Activated CD8-positive, alpha-beta memory T cell treated with anti-CD3 and anti-CD28 coated beads for 4 hours (primary cell): ENCODE measurements at places on chromosomes 6 and 20.

DNA sequence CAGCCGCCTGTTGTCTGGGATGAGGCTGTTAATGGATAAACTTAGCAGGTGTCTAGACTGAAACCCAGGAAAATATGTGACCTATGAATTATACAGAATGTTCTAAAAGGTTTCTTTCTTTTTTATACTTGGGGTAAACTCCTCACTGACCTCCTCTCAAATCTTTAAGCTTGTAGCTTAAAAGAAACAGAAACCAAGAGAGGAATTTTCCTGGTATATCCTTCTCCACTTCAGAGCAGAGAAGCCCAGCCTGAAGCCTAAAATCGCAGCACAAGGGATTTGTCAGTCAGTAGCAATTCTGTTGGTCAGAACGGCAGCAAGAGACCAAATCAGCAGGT is 99.4 kb upstream of the RIPOR2 start:
- DNase-seq, result no peak

GRCh38 chr20:63568986-63569949 is 4.8 kb downstream of the HELZ2 start:
- DNase-seq, result no peak

DNA sequence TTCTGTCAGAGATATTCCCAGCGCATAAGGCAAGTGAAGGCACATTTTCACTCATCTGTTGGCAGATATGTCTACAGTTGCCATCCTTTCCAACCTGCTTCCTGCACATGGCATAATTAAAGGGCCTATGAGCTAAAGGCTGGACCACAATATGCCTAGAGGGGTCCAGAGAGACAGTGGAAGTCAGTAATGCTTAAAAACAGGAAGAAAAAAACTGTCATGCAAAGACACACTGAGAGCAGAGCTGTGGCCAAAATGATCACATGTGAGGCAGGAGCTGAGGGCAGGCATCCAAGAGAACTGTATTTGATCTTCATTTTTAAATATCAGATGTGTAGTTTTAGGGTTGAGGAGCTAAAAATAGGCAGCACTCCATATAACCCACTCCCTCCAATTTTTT is 125.0 kb upstream of the BACH2 start:
- no peak for DNase-seq

GRCh38 chr6:148144917-148145521 is 197.6 kb upstream of the SASH1 start:
- no peak for DNase-seq

DNA sequence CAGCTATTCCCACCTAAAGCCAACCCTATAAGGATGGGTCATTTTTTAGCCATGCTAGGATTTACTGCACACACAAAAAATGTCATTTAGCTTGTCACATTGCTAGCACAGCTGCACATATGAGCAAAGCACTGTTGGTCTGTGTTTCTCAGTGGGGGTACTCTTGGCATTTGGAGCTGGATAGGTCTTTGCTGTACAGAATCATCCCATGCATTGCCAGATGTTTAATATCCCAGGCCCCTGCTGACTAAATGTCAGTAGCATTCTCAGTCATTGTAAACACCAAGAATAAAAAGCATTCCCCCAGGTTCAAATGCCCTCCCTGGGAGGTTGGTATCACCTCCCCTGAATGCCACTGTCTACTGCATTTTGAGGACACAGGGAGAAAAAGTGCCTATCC is 14.6 kb upstream of the LTV1 start:
- DNase-seq, result no peak

GRCh38 chr6:146914489-146915483 is 289.4 kb upstream of the STXBP5 start:
- no peak for DNase-seq

- no peak for DNase-seq
Measured at GRCh38 chr6:88183471-88183870, 17.3 kb upstream of the CNR1 start.

GRCh38 chr6:12012558-12013306 is 620 bp downstream of the HIVEP1 start:
- peak; percentile 35 for DNase-seq

GRCh38 chr20:63701051-63701328 is 4.5 kb downstream of the TNFRSF6B start:
- DNase-seq, result no peak

- peak; percentile 20 for DNase-seq
Measured at GRCh38 chr6:138692058-138692977, 81.3 kb upstream of the CCDC28A start.

DNA sequence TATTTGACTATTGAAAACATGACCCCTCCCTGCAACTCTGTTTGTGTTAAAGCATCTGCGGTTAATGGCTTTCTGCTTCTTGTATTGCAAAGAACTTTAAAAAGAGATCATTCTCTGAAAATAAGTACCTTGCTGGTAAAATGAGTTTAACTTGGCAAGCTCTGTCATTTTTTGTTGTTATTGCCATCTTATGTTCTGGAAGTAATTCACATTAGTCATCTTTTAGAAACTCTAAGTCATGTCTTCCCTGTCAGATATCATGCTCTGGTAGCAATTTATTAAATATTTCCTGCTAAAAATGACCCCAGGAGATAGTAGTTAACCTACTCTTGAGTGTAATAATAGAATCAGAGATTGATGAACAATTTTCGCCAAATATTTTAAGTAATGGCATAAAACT is 890.6 kb downstream of the KIF16B start:
- DNase-seq, result no peak

GRCh38 chr6:167850782-167851181 is 24.1 kb downstream of the AFDN start:
- no peak for DNase-seq

DNA sequence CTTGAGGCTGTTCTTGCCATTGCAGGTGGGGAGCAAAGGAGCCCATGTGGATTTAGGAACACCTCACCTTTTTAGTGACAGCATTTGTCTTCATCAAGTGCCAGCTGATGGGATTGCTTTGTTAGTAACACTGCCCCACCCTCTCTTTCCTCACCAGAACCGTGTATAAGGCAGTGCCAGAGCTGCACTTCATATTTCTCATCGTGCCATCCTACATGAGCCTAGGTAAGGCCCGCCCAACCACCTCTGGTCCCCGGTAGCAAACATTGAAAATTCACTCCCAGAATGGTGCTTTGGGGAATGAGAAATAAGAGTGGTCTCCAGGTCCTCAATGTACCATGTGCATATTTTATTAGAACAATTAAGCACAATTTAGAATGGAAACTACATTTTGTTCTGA is 22.7 kb downstream of the CFAP61 start:
- DNase-seq, result no peak

DNA sequence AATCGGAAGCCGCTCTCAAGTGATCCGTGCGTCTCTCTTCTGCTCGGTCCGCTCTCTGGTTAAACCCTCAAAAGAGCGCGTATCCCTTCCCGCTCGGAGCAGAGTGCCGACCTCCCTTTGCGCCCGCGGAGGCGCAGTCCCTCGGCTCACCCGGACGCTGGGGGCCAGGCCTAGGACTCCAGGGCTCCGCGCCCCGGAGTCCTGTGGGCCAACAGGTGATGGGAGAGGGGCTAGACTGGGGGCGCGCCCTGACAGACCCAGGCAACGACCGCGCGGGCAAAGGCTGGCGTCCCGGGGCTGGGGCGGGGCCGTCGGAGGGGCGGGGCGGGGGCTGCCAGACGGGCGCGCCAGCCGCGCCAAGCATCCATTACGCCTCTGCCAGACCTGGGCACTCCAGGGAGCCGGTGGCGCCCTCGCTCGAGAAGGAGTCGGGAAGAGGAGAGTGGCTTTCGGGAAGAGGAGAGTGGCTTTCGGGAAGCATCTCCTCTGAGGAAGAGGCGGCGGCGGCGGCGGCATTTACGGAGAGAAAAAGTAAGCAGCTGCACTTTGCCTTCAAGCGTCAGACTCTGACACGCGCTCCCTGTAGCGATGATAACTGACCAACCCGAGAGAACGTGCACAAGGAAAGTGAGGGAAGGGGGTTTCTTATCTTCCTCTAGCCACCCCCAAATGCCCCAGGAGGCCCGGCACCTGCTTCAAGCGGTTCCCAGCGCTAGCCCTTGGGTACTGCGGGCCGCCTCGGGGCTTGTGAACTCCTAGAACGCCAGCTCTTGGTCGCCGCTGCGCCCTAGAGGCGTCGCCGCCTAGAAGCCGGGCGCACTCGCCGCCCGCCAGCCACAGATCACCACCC is 2.6 kb downstream of the EPHA7 start:
- no peak for DNase-seq

- no peak for DNase-seq
Measured at GRCh38 chr6:7106215-7106751, 1.5 kb upstream of the RREB1 start.

DNA sequence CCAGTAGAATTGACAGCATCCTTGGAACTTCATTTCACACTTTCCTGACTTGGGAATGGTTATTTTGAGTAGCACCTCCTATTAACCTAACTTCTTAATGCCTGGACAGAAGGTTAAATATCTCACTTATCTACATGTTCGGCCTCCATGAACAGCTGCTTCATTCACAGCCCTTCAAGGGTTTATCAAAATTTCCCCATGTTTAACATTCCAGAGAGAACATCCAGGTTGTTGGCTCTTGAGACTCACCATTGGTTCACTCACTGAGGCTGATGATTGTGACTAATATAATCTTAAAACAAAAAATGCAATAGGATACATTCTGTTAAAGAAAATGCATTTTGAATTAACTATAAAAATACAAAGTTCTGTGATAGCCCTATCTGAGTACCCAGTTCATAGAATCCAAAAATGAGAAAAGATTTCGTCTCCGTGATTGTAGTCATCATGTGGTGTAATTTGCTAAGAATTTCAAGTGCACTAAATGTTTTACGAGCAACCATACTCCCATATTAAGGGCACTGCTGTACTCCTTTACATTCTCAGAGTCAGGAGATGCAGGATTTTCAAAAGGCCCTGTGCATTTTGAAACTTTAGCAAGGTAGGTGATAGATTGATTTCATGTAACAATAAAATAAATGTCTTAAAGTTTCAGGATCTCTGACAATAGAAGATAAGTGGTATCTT is 260.6 kb upstream of the TAB2 start:
- no peak for DNase-seq

DNA sequence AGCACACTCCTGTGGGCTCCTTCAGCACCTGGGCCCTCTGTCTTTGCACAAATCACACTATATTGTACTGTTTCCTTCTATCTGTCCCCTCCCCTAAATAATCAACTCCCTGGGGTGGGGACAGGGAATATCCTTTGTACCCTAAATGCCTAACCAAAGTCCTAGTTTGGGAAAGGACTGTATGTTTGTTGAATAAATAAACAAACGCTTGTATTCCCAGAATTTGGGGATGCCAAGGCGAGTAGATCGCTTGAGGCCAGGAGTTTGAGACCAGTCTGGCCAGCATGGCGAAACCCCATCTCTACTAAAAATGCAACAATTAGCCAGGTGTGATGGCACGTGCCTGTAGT is 322.7 kb downstream of the SYNE1 start:
- DNase-seq, result no peak

DNA sequence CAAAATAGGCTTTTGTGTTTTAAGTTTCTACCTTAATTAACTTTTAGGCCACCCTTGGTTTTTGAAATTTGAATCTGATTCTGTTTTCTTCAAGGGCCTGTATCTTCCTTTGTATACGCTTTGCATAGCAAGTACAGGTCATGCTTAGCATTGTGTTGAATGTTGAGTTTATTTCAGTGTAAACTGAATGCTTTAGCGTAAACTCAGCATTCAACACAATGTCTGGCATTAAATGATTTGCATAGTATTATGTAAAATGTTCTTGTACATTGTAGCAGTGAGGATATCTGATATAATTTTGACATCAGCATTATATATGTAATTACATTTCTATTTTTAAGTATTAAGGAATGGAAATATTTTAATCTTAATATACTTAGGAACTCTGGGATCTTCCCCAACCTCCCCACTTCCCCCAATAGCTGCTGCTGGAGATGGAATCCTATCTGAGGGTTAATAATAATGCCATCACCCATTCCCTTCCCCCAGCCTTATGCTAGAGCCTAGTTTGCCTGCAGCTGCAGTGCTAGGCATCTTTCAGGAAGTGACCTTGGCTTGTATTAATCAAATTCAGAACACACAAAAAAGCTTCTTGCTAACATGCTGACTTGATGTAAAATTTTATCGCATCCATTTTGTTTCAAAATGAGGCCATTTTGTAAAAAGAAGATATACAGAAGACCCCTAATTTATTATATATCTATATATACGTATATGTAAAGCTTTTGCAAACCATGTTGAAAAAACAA is 73.1 kb downstream of the NCOA3 start:
- no peak for DNase-seq

GRCh38 chr20:59731376-59731775 is 127.0 kb downstream of the PHACTR3 start:
- no peak for DNase-seq

GRCh38 chr6:293193-294174 is 1.2 kb downstream of the DUSP22 start:
- DNase-seq, result peak; percentile 44

- no peak for DNase-seq
Measured at GRCh38 chr6:56366141-56366852, 118.9 kb upstream of the COL21A1 start.

GRCh38 chr6:126907312-126907711 is 211.2 kb upstream of the RSPO3 start:
- DNase-seq, result no peak

DNA sequence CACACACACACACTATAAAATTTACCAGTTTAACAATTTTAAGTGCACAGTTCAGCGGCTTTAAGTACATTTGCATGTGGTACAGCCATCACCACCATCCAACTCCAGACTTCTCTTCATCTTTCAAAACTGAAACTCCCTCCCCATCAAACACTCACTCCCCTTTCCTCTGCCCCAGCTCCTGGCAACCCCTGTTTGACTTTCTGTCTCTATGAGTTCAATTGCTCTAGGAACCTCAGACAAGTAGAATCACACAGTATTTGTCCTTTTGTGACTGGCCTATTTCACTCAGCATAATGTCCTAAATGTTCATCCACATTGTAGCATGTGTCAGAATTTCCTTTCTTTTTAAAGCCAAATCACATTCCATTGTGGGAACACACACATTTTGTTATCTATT is 302.8 kb upstream of the FOXQ1 start:
- no peak for DNase-seq

- no peak for DNase-seq
Measured at GRCh38 chr6:51608932-51609331, 478.5 kb downstream of the PKHD1 start.

GRCh38 chr6:132190815-132191175 is 210.5 kb downstream of the MOXD1 start:
- no peak for DNase-seq

- peak; percentile 18 for DNase-seq
Measured at GRCh38 chr6:143337201-143337949, 113.1 kb downstream of the ADAT2 start.

DNA sequence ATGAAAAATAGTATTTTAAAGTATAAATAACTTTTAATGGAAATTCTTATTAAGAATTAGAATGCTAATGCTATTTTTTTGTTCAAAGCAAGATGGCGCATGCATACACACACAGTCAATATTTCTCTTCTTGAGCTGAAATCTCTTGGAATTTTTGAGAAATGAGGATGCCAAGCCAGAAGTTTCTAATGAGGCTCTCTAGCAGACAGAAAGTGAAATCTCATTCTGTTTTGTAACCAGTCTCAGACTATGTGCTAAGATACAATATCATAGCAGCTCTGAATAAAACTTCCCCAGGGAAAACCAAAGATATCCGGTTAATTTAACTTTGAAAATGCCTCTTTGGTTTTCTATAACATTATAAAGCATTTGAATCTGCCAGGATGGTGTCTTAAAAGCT is 97.2 kb upstream of the HDAC2 start:
- DNase-seq, result no peak

GRCh38 chr6:30847421-30847970 is 36.8 kb upstream of the DDR1 start:
- no peak for DNase-seq

GRCh38 chr6:122200440-122200839 is 199.0 kb upstream of the HSF2 start:
- no peak for DNase-seq

GRCh38 chr6:134853111-134854055 is 96.5 kb downstream of the ALDH8A1 start:
- no peak for DNase-seq
